Motor neuron (in vitro differentiated cells): ENCODE measurements at places on chromosomes 2 and 18.

DNA sequence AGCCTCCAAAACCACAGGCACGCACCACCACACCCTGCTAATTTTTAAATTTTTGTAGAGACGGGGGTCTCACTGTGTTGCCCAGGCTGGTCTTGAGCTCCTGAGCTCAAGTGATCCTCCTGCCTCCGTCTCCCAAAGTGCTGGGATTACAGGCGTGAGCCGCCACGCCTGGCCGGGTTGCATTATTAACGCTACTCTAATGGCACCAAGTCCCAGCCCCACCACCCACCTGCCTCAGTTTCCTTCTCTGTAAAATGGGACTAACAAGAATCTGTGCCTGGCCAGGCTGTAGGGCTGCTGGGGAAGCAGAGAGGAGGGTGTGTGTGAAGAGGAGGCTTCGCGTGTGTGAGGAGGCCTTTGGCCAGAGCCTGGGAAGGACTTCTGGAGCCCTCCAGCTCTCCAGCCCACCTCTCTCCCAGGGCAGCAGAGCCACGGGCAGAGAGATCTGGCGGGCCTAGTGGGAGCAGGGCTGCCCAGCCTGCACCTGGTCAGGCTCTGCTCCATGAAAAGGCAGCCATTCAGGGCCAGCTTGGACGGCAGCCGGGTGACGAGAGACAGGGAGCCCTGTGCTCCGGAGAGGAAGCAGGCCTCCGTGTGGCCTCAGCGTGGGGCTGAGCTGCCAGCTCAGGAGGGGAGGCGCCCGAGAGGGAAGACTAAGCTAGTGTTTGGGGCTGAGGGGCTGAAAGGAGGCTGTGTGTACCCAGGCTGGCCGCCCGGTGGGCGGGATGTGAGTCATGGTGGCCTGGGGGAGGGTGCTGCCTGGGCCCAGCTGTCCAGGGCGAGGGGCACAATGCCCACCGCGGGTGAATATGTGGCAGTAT is 7.4 kb upstream of the B3GNT7 start:
- peak; percentile 76 for ATAC-seq

DNA sequence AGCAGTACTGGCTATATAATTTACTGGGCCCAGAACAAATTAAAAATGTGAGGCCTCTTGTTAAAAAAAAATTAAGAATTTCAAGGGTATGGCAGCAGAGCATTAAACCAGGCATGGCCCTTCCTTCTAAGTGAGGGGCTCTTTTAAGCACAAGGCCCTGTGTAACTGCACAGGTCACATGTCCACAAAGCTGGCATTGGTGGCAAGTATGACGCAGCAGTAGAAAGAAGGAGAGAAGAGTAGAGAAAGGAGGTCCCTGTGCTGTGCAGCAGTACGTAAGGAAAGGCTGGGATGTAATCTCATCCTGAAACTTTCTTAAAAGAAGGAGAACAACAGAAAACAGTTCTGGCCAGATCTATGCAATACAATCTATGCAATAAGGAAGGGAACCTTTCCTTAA is 51.2 kb downstream of the MBD2 start:
- ATAC-seq, result no peak

GRCh38 chr2:18178736-18179349 is 300.4 kb downstream of the KCNS3 start:
- peak; percentile 78 for ATAC-seq

DNA sequence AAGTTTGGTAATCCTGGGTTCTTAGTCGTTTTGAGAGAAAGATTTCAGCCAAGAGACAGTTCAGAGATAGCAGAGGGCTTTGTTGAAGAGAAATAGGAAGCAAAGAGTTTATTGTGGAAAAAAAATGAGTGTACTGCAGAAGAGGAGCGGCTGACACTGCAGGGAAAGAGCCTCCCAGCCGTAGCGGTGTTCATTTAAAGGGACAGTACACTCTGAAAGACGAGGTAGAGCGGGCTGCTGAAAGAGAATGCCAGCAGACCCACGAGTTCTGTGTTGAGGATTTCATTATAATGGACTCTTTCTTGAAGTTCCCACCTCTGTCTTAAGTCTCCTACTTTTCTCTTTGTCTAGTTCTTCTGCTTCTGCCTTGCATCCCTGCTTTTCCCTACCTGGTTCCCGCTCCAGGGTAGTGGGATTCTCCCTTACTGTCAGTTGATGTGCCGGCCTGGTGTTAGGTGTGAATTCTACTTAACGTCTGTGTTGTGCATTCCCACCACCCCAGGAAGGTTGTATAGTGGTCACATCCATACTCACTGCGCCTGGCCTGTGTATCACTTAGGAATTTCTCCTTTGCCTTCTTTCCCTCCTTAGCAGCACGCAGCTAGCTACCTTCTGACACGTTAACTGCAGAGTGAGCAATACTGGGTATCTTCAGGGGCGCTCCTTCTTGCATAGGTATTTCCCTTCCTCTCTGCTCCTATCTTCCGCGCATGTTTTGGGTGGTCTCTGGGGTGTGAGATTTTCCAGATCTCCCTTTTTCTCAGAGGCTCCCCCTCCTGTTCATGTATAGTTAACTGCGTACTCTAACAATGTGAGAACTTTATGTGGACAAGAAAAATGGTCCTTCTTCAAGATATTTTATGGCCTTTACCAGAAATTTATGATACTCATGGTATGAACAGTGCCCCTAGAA is 164.5 kb downstream of the PTH2R start:
- no peak for ATAC-seq

DNA sequence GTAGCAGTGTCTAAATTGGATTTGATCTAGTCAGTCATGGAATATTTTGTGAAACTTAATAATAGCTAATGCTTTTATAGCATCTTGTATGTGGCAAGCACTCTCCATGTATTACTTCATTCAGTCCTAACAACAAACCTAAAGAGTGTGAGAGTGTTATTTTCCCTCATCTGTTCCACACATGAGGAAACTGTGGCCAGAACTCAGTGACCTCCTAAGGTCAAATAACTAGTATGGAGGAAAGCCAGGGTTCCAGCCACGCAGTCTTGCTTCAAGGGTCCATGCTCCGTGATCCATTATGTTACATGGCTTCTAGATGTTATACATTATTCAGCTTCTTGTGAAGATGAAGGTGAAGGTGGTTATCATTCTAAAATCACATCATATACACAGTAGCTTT is 45.5 kb downstream of the TWSG1 start:
- ATAC-seq, result no peak

DNA sequence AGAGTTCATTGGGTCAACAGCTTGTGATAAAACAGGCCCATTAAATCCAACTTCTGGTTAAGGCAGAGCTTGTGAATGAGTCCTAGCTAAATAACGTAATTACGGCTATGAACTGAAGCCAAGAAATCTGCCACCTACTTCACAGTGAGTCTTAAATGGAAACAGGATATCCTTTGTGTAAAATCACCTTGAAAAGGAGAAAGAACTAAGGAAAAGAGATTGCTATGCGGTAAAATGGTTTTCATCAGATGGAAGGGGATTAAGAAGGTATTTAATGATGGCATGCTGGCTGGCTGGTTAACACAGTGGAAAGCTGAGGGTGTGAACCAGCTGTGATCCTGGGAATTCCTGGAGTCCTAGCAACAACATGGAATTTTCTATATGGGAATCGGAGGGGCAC is 156.6 kb downstream of the DOK6 start:
- ATAC-seq, result no peak

DNA sequence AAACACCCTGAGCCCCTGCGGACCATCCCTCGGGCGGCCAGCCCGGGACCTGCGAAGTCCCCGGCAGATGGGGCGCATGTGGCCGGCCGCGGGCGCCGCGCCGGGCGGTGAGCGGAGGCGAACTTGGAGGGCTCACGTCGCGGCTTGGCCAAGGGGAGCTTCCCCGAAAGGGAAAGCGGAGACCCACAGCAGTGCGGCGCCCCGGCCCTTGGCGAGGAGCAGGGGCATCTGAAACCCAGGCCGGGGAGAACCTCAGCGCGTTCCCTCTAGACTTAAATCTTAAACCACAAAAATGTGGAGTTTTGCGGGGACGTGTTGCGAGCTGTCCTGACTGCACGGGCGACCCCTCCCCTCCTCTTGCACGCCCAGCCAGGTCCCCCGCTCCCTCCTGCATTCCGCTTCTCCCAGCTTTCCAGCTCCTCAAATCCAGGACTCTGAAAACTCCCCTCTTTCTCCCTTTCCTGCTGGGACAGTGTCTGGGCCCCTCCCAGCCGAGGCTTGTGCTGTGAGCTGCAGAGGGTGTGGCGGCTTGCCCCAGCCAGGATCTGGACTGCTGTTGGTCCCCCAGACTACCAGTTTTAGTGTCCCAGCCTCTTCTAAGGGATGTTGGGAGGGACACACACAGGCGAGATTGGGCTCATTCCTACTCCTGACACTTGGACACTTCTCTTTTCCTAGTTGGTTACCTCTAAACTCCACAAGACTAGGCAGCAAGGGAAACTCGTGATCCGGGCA is 1.3 kb downstream of the FMNL2 start:
- peak; percentile 14 for ATAC-seq

DNA sequence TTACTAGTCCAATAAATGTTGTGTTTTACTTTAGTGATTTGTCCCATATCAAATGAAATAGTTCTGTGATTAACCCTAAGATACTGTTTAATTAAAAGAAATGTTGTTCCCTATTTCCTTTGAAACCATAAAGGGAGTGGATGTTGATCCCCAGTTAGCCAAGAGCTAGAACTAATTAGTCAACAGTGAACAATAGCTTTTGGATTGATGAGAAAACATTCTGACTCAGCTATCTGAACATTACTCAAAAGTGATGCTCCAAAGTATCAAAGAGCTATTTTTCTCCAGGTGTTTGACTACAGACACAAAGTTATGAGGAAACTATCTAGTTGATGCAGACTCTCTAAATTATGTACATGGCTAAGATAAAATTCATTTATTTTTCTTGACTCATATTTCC is 7.3 kb upstream of the FEZ2 start:
- ATAC-seq, result no peak

- ATAC-seq, result no peak
These were observed 256.4 kb downstream of the THSD7B start for GRCh38 chr2:137021763-137022162.

GRCh38 chr2:46056541-46056940 is 240.7 kb upstream of the EPAS1 start:
- ATAC-seq, result no peak

- peak; percentile 88 for ATAC-seq
These were observed 198.2 kb upstream of the SPRED2 start for GRCh38 chr2:65630643-65631042.

DNA sequence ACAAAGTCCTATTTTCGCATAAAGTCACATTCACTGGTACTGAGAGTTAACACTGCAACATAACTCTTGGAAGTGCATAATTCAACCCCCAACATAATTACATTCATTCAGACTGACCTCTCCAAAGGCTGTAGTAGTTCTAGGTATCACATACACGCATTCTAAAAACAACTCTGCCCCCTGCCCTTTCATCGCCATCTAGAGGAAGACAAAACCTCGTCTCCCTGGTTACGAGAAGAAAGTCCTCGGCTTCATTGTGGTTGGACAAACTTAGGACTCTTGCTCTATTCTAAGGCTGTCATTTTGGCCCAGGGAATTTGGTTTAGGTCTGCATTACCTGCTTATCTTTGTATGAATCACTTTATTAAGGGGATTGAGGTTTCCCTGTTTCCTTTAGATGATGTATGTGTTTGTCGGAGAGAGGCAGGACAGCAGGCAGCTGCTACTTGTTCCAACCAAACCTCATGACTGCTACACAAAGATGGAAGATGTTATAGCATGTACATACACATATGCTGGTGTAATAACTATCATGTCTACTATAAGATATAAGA is 215.4 kb upstream of the NRXN1 start:
- ATAC-seq, result no peak

GRCh38 chr18:11761553-11761952 is 72.5 kb downstream of the GNAL start:
- no peak for ATAC-seq

DNA sequence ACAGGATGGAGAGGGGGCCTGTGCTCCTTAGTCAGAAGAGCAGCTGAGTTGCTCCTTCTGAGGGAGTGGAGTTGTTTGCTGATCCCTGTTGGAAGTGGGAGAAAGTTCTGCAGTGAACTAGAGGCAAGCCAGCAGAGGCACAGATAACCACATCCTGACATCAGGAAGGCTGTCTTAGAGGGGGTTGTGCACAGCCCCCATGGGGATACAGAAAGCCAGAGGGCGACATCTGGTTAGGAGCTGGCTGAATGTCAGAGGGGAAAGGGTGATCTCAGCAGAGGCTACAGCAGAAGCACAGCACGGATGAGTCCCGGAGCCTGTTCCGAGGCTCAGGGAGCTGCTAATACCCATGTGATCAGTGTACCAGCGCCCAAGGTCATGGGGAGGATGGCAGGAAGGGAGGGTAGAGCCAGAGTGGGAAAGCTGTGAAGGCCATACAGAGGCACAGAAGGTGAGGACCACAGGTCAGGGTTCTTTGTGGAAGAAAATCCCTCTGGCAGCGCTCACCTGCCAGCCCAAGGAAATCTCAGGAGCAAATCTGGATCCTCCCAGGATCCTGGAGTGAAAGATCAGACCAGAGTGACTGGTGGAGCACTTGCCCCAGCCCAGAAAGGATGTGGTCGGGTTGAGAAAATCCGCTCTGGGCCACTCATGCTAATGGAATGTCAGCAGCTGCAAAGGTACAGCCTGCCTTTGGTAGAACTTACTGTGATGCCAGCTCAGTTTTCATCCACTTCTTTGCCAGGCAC is 111.8 kb downstream of the STPG4 start:
- ATAC-seq, result peak; percentile 61

GRCh38 chr2:105806996-105807395 is 62.3 kb downstream of the NCK2 start:
- ATAC-seq, result no peak

DNA sequence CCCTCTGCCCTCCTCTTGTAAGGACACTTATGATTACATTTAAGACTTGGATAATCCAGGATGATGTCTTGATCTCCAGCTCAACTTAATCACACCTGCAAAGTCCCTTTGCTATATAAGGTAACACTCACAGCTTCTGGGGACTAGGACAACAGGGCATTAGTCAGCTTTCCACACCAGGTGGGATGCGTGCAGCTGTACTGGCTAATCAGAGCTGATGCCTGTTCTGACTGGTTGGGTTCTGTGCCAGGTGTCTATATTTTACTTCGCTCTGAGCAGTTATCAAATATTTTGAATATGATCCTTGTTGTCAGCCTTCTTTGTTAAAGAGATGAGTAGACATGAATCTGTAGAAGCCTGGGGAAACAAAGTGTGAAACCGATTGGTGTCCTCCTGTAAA is 115.5 kb upstream of the ATP8B1 start:
- ATAC-seq, result no peak

DNA sequence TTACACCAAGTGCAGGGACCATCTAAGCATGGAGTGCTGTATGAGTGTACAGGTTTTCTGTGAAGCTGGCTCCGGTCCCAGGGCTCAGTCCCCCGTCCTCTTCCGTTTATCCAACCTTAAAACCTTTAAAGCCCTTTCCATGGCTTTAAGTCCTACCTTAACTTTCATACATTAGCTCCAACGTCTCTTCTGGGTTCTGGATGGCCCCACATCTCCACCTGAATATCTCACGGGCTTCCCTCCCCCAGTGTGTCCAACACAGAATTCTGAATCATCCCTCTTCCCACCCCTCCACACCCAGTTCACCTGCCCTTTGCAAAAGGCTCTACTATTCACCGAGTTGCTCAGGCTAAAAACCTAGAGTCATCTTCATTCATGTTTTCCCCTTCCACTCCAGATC is 12.8 kb downstream of the ARHGAP25 start:
- no peak for ATAC-seq

DNA sequence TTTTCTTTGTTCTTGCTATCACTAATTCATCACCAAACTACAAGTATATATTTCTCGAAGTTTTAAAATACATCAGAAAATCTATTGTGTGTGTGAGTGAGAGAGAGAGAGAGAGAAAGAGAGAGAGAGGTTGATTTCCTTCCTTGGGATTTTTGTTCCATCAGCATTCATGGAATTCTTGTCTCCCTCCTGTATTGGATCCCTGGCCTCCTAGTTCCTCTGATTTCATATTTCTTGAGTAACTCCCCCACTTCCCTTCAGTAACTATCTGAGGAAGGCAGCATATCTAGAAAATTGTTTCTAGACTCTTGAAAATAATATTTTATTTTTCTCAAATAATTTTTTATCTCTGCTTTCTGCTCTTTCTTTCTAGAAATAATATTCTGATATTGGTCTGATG is 13.3 kb upstream of the ACTR2 start:
- ATAC-seq, result no peak
